Cortex of kidney (tissue), 1 donor: ENCODE measurements at places on chromosomes 1 and 21.

DNA sequence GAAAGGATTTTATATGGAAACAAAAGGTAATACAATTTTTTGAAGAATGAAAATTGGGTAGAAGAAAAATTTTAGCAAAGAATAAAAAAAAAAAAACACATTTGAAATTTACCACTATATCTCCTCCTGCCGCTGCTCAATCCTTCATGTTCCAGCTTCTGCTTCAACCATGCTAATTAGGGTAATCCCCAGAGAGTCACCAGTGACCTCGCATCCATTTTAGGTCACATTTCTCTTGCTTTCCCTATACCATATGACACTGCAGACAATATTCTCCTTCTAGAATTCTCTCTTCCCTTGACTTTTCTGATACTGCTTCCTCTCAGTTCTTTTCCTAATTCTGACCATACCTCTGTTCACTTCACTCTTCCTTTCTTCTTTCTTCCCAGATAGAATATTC lies 237.1 kb downstream of the USH2A start:
- DNase-seq: no peak

- no peak for DNase-seq
Measured at GRCh38 chr1:230113593-230114236, 46.7 kb downstream of the GALNT2 start.

DNA sequence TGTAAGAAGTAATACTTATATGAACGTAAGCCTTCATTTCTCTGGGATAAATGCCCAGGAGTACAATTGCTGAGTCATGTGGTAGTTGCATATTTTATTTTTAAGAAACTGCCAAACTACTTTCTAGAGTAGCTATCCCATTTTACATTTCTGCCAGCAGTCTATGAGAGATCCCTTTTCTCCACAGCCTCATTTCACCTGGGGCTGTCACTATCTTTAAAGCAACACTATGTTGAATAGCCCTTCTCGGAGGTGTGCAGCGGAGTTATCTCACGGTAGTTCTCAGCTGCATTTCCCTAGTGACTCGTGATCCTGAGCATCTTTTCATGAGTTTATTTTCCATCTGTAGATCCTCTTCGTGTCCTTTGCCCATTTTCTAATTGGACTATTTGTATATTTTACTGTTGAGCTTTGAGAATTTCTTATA lies 93.4 kb downstream of the ADARB1 start:
- DNase-seq: no peak

DNA sequence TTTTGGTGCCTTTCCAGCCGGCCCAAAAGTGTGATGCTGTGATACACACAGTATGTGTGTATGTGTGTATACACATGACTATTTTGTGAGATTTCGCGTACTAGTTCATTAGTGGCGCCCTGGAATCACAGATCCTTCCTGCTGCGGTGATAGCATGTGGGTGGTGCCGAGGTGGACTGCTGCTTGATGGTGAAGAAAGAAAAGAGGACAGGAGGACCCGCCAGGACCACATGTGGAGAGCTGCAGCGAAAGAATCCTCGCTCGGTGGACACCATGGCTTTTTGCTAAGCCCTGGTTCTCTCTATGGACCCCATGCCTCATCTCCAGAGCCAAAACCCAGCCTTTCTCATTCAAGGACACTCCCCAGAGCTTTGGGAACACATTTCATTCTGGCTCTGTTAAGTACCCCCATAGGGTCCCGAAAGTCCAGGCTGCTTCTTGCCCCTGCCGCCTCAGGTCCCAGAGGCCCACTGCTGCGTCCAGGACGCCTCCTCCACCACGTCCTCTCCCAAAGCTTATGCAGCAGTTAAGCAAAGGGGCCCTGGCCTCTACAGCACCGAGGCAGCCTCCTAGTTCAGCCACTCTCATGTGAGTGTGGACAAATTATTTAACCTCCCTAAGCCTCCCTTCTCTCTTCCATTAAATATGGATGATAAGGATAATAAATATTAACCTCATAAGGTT lies 32.8 kb upstream of the COX20 start:
- no peak for DNase-seq

DNA sequence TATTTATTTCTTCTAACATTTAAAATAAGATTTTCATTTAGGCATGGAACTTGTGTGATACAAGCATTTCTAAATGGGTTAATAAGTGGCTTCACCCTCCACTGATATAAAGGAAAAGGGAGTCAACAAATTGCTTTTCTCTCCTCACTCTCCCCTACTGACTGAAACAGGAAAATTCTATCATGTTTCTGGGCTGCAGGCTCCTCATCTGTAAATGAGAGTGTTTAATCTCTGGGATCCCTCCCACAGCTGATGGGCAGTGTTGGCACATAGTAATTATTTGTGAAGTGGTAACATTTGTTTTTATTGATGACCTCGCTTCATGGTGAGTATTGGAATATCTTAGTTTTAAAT lies 69.8 kb upstream of the WARS2 start:
- DNase-seq: no peak

DNA sequence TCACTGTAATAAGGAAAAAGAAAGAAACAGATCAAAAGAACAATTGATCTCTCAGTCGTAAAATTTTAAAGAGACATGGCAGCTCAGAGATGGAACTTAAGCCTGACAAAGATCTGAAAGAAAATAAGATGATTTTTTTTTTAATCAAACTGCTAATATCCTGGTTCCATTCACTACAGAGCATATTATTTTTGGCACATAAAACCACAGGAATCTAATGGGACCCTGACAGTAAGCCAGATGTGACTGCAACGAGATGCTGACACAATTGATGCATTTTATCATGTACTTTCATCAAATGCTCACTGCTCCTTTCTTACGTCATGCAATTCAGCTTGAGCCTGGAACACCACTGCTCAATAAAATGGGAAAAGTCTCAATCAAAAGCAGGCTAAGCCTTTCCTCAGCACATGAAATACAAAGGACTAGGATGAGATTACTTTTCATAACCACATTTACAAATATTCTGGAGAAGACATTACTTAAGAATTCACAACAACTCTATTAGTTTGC lies 16.6 kb downstream of the GPATCH2 start:
- DNase-seq: no peak

DNA sequence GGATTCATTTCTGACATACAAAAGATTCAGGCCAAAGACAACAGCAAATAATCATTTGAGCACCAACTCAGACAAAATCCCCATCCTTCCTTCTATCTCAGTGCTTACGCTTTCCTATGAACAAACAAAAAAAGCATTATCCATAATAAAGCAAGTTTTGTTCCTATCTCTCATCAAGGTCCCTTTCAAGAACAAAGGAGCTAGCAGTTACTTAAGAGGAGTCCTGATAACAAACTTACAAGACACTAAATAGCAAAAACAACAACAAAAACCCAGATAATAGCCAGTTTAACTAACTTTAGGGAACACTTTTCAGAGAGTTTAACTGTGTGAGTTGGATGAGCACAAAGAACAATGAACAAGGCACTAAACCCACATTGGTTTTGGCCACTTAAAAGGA lies 10.5 kb downstream of the EVI5 start:
- DNase-seq: no peak

- no peak for DNase-seq
Measured at GRCh38 chr1:39681294-39681693, 9.4 kb upstream of the NT5C1A start.

GRCh38 chr1:43402089-43402865 lies 12.6 kb downstream of the SZT2 start:
- no peak for DNase-seq

- DNase-seq: no peak
Measured at GRCh38 chr1:196951711-196952394, 8.3 kb downstream of the CFHR2 start.

- no peak for DNase-seq
Measured at GRCh38 chr1:54230507-54231339, 30.8 kb downstream of the MRPL37 start.

- DNase-seq: no peak
Measured at GRCh38 chr1:107782217-107782845, 182.6 kb downstream of the VAV3 start.

GRCh38 chr1:95304803-95305202 lies 70.8 kb downstream of the RWDD3 start:
- DNase-seq: no peak

- no peak for DNase-seq
Measured at GRCh38 chr1:164863056-164863455, 304.1 kb downstream of the PBX1 start.

GRCh38 chr1:19735440-19736127 lies 64.1 kb downstream of the TMCO4 start:
- no peak for DNase-seq

GRCh38 chr1:44417351-44418021 lies 12.4 kb downstream of the RNF220 start:
- DNase-seq: no peak

DNA sequence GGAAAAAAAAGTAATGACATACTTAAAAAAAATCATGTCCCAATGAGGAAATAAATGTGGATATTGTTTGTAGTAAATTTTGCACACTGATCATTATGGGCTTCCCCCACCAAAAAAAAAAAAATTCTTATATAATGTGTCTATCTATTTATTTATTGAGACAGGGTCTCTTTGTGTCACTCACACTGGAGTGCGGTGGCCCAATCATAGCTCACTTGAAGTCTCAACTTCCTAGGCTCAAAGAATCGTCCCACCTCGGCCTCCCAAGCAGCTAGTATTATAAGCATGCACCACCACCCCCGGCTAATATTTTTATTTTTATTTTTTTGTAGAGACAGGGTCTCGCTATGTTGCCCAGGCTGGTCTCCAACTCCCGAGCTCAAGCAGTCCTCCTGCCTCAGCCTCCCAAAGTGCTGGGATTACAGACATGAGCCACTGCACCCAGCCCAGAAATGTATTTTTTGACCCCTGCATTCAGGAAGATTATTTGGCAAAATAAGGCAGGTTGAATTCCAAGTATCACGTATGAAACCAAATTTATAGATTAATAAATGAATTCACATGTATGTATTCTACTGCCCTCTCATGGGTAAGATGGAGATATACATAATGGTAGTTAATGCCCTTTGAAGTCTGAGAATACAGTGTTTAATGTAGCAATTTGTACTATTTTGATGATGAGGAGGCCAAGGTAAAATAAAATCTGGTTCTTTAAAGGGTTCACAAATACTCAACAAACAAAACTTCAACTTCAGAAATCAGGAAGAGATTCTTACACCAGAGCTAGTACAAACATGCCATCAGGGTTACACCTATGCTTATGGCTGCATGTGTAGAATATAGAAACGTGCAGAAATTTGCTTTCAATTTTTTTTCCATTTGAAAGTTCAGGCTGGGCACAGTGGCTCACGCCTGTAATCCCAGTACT lies 1.4 kb upstream of the DENND2C start:
- no peak for DNase-seq

- no peak for DNase-seq
Measured at GRCh38 chr1:89966656-89967055, 28.3 kb upstream of the ZNF326 start.

- DNase-seq: no peak
Measured at GRCh38 chr1:43324810-43325209, 12.8 kb upstream of the MPL start.

DNA sequence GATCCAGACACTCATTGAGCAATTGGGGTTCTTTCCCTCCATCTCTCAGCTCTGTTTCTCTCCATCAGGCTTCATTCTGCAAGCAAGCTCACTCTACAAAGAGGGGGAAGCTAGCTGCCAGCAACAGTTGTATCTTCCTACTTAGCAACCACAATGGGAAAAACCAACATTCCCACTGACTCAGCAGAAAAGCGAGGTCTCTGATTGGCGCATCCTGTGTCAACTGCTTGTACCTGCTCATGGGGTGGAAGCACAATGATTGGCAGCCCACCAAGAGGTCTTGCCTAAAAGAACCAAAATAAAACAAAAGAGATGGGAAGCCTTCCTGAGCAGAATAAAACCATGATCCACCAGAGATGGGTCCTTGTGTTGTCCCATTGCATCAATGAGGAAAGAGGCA lies 4.0 kb upstream of the CDA start:
- DNase-seq: no peak
